ENCODE measurements at places on chromosomes 4 and X. TPM values are rescaled to one million over a fixed set of nuclear protein-coding genes. Genes with fewer than 3 reads are reported as not detected.

- DNase-seq: no peak
These were observed 39.9 kb downstream of the DCX start for GRCh38 chrX:111372086-111372485.

GRCh38 chr4:124722071-124722470 lies 9.5 kb upstream of the ANKRD50 start:
- no peak for DNase-seq

Gene FANCB
- 14.0 TPM for total RNA-seq

DNA sequence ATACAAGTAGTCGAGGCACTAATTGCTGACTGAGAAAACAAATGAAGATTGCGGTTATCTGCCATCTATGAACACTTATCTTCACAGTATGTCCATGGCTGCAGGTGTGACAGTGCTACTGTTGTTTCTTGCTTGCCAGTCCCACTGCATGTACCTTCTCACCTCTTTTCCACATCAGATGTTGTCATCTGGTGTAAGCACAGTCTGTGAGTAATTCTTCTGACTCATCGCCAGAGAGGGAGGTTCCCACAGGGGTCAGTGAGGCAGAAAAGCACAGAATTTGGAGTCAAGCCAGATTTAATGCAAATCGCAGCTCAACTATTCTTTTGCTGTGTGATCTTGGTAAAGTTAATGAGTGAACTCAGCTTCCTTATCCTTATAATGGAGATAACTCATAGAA lies 144.4 kb downstream of the GLRA2 start:
- DNase-seq: peak; percentile 3

GRCh38 chrX:30930679-30931078 lies 41.6 kb upstream of the TAB3 start:
- DNase-seq: no peak

DNA sequence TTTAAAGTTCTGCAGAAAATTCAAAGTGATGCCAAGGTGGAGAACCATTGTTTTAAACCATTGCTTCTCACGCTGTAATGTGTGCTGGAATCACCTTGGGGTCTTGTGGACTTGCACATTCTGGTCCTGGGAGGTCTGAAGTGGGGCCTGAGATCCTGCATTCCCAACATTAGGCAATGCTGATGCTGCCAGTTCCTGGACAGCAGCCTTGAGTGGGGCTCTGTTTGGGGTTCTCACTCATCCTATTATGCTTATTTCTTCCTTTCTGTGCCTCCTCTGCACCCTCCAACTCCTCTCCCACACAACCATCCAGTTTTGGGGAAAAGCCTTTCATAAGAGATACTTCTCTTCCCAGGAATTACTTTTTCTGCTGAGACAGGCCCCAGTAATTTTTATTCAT lies 44.2 kb upstream of the RASSF6 start:
- DNase-seq: no peak

Gene FGG
- not detected for total RNA-seq
